ENCODE measurements at places on chromosomes 11 and 22. TPM values are rescaled to one million over a fixed set of nuclear protein-coding genes. Genes with fewer than 3 reads are reported as not detected.

TMPRSS5 gene
- 0.14 TPM for total RNA-seq

CSRP3 gene
- not detected for total RNA-seq

AIFM3 gene
- total RNA-seq, result 0.17 TPM

RAB30 gene
- 11.2 TPM for total RNA-seq

OR52I2 gene
- total RNA-seq, result not detected

TRIM48 gene
- not detected for total RNA-seq

ZBTB16 gene
- 23.1 TPM for total RNA-seq

HPX gene
- total RNA-seq, result 0.19 TPM

CAPN5 gene
- total RNA-seq, result 8.5 TPM

LYVE1 gene
- total RNA-seq, result 64.6 TPM

KLHDC7B gene
- total RNA-seq, result not detected

B4GALNT4 gene
- total RNA-seq, result 5.6 TPM

OR5B21 gene
- total RNA-seq, result not detected

FAM227A gene
- total RNA-seq, result 0.65 TPM

CENATAC gene
- 21.6 TPM for total RNA-seq
